ENCODE measurements at places on chromosomes 1 and 21.

DNA sequence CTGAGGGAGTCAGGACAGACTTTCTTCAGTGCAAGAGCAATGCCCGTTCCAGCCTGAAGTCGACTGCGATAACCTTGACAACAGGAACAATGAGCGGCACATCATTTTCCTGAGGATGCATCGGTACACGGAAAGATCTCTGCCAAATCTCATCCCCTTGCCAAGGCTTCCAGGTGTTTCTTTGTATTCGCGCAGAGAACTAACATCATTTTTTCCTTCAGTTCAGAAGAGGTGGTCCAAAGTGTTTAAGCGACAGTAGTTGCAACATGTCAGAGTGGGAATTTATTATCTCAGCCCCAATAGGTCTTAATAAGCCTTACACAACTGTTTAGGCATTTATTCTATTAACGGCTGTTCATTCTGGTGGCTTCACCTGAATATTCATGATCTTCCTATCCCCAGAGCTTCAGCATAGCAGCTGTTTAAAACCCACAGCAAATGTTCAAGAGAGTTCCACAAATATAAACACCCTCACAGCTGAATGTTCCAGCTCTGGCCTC lies 129.7 kb upstream of the NFIA start:
- no peak for DNase-seq

DNA sequence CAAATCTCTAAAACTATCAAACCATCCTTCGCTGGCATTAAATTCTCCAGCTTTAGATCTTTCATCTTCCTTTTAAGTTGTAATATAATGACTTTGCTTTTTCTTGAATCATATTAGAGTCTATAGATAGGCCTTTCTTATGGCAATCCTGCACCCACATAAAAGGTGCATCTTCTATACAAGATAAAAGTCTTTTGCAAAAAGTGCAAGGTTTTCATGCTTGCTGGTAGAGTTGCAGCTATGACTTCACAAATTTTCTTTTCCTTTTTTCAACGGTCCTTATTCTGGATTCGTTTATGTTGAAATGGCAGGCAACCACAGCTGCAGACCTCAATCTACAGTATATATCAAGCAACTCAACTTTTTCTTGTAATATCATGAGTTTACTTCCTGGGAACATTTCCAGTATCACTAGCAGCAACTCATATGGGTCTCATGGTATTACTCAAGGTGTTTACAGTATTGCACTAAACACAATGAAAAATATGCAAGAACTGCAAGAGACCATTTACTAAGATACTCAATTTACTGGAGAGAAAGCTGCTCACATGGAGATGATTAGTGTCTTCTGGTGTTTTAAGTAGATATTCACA lies 22.1 kb downstream of the OMA1 start:
- DNase-seq: no peak

DNA sequence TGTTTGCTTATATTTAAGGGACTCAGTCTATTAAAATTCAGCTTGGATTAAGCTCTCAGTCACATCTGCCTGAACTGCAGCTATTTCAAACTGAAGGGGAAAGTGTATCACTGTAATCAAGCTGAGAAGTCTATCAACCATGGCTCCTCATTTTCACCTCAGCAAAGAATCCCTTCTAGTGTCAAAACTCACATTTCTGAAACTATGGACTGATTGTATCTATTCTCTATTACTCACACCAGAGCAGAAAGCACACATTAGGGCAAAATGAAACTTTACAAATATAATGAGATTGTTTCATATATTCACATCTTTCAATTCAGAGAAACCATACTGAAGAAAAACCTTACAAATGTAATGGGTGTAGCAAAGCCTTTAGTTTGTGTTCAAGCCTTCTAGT lies 14.6 kb upstream of the C1orf146 start:
- DNase-seq: no peak

DNA sequence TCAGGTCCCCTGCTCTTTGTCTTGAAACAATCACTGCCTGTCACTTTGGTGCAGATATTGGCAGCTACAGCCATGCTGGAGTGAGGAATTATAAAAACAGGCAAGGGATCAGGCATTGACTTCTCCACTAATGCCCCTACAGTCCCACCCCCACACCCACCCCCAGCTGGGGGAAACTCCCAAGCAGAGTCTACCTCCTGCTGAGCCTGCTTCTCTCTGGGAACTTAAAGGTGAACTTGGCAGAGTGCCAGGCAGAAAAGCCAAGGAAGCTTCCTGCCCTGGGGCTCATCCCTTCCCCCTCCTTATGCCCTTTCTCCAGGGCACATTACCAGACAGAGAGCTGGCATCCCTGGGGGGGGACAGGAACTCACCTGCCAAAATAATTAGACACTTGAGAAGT lies 6.7 kb downstream of the NCMAP start:
- no peak for DNase-seq

DNA sequence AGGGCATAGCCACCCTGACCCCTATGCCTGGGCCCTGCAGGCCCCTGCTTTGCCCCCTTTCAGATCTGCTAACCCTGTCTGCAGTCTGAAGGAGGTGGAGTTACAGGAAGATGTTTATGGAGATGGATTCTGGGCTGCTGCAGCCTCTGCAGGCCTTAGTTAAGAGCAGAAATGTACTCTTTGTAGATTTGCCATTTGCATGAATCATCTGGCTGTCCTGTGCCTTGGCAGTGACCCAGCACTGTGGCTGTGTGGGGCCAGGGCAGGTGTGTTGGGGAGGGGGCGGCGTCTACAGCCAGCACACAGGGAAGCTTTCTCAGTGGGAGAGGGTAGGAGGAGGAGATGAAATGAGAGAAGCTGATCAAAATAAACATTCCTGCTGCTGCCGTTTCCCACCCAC lies 867.3 kb downstream of the PLA2G4A start:
- DNase-seq: no peak

GRCh38 chr1:13911697-13912619 lies 212.0 kb downstream of the PRDM2 start:
- no peak for DNase-seq

DNA sequence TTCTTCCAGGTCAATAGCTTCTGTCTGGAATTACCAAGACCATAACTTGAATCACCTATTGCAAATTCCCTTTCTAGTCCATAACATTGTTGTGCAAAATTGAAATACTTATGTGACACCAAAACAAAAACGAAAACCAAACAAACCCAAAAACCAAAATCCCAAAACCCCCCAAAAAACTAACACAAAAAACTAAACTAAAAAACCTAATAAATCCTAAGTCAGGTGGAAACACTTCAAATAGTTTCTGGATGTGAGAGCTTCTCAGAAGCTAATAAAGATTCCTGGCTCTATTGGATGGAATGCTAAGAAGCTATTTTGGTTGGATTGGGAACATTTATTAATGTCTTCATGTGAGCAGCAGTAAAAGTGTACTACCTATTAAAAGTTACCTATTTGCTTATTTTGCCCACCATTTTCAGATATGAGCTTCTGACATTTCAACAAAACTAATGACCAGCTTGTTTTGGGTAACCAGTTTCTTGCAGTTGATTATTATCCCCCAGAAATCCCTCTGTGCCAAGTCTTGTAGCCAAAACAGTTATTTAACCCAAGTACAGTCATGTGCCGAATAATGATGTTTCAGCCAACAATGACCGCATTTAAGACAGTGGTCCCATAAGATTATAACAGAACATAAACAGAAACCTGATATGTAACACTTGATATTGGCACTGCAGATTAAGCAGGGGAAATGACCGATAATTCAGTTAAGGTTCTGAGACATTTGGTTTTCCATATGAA lies 76.4 kb downstream of the LTN1 start:
- DNase-seq: no peak

GRCh38 chr1:3019516-3020051 lies 1.7 kb upstream of the ACTRT2 start:
- DNase-seq: no peak

DNA sequence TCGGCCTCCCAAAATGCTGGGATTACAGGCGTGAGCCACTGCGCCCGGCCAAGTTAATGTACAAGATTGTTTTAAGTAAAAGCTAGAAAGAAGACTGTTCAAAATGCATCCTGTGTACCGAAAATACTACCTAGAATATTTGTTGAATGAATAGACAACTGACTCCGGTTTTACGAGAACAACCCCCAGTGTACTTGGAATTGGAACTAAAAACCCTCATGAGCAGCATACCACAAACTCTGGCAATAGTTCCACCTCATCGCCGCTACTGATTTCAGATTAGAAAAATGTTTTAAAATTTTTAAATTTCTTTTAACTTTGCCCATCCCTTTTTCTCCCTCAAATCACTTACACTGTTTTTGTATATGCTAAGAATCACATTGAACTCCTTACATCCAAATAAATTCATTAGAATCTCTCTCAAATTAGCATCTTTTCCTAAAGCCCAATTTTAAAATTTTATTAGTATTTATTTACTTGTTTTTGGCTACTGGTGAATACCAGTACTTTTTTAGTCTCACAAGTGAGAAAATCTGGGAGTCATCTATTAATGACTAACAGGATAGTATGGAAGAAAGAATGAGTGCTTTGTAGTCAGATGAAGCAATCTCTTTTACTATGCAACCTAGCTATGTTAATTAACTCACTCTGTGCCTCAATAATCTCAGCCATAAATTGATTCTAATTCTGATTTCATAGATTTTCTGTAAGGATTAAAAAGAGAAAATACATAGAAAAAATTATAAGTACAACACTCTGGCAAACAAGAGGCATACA lies 95.1 kb downstream of the GPATCH2 start:
- no peak for DNase-seq

DNA sequence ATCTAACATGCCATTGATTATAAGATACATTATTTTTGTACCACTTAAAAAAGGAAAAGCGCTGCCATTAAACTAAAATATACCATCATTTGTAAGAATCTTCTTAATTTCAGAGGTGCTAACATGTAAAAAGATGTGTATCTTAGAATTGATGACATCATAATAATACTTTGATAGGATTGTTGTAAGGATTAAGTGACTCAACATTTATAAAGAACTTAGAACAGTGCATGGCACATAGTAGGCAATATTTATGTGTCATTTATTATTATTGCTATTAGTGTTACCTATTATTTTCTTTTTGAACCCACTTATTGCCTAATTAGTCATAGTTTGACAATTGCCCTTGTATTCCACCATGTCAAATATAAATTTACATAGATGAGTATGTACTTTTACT lies 21.8 kb downstream of the HIPK1 start:
- no peak for DNase-seq

DNA sequence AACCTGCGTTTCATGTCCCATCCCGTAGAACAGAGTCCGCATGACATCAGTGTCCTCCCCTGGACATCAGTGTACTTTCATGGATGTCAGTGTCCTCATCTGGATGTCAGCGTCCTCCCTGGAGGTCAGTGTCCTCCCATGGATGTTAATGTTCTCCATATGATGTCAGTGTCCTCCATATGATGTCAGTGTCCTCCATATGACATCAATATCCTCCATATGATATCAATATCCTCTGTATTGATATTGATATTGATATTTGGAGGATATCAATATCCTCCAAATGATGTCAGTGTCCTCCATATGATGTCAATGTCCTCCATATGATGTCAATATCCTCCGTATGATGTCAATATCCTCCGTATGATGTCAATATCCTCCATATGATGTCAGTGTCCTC lies 284.9 kb downstream of the AJAP1 start:
- DNase-seq: no peak

- DNase-seq: no peak
These were observed 384.9 kb downstream of the HLX start for GRCh38 chr1:221263831-221264767.

DNA sequence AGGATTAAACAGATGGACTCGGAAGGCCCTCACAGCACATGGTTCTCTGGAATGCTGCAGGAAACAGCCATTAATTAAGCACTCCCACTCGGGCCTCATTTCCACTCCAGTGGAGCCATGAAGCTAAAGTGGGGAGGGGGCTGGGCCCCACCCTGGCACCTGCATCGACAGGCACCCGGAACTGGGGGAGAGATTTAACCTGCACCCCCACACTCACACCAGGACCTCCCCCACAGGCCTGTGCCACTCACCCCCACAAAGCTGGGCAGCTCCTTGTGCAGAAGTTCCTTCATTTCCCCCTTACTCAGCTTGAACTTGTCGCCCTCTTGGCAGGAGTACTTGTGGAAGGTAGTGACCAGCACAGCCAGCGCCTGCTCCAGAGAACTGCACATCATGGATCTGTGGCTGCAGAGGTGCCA lies 2.2 kb downstream of the S100A2 start:
- DNase-seq: no peak

GRCh38 chr1:195337646-195338045 lies 1270.6 kb downstream of the KCNT2 start:
- no peak for DNase-seq

DNA sequence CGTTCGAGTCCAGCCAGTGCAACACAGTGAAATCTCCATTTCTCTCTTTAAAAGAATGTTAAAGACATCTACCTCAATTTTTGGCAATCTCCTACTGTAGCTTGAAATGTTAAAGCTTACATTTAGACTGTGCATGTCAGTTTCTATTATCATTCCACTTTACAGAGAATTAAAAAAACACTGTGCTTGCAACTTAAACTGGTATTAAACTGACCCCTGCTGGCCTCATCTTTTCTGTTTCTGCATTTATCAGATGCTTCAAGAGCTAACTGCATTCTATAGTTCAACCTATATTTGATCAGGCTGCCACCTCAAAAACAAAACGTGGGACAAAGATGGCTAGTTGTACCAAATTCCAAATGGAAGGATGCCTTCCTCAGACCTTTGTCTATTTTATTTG lies 226.5 kb downstream of the SMYD3 start:
- no peak for DNase-seq

DNA sequence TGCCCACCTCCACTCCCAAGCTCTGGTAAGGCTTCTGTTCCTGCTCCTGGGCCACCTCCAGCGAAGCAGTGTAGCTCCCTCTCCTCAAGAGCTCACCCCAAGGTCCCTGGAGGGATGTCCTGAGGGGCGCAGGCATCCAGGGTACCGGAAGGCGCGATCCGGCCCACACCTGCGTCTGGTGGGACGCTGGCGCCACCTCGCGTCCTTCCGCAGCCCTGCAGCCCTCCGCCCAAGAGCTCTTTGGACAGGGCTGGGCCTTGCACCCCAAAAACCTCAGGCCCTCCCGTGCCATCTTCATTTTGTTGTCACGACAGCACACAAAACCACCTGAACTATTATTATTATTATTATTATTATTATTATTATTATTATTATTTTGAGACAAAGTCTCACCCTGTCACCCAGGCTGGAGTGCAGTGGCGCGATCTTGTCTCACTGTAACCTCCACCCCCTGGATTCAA lies 49.2 kb upstream of the PAX7 start:
- no peak for DNase-seq

GRCh38 chr1:1842360-1843146 lies 48.3 kb downstream of the GNB1 start:
- DNase-seq: no peak

DNA sequence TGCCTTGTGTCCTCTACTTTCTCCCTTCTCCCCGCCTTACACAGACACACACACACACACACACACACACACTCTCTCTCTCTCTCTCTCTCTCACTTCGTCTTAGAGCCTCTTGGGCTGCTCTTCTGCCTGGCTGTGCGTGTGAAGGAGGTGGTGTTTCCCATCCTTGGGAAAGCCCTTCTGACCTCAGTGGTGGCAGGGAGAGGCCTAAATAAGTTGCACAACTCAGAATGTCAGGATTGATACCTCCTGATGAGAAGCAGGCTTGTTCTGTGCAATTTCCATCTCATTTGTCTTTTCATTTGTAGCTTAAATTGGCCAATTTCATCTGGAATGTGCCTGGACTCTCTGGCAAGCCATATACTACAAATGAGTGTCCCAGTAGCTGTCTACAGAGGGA lies 25.0 kb downstream of the LRRN2 start:
- DNase-seq: no peak

- no peak for DNase-seq
These were observed 112.3 kb downstream of the RPS6KC1 start for GRCh38 chr1:213163278-213163711.

- DNase-seq: no peak
These were observed 779 bp upstream of the DEGS1 start for GRCh38 chr1:224182057-224182865.
